Progenitor cell of endocrine pancreas (in vitro differentiated cells): ENCODE measurements at places on chromosomes 1 and 21.

GRCh38 chr1:30675761-30676160 lies 47.6 kb downstream of the MATN1 start:
- H3K36me3 ChIP-seq: no peaks in the 10 kb centered on the region
- H3K4me3 ChIP-seq: no peak overlapping the region
- no peak overlapping the region for H3K27ac ChIP-seq
- H3K27me3 ChIP-seq: peaks cover 3% of the 10 kb centered on the region

GRCh38 chr1:162446946-162447345 lies 35.0 kb upstream of the SH2D1B start:
- no peak overlapping the region for H3K27ac ChIP-seq
- peaks cover 2% of the 10 kb centered on the region for H3K4me1 ChIP-seq
- H3K27me3 ChIP-seq: peaks cover 12% of the 10 kb centered on the region
- no peak overlapping the region for H3K4me3 ChIP-seq

- no peak overlapping the region for H3K27ac ChIP-seq
- H3K36me3 ChIP-seq: no peaks in the 10 kb centered on the region
- peaks cover 10% of the 10 kb centered on the region for H3K4me1 ChIP-seq
- H3K27me3 ChIP-seq: peaks cover 4% of the 10 kb centered on the region
Measured at GRCh38 chr21:39050841-39051587, 132.2 kb downstream of the PSMG1 start.

GRCh38 chr21:36509973-36510664 lies 30.2 kb upstream of the CLDN14 start:
- no peak overlapping the region for H3K27ac ChIP-seq
- H3K27me3 ChIP-seq: peaks cover 14% of the 10 kb centered on the region
- H3K4me3 ChIP-seq: no peak overlapping the region
- H3K36me3 ChIP-seq: no peaks in the 10 kb centered on the region
- peaks cover 2% of the 10 kb centered on the region for H3K4me1 ChIP-seq

DNA sequence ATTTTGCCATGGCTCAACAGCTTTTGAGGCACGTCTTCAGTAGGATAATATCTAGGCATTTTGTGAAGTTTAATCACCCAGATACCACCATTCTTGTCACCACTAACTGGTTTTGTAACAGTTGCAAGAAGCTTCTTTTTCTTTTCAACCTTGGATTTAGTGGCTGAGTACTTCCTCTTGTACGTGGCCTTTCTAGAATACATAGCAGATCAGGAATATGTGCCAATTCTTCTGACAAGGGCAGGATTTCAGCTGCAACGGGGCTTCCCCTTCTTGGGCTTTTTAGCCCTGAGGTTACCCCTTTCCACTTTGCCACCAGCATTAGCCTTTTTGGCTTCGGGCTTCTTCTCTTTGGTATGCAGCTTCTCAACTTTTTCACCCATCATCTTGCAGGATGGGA lies 79.3 kb upstream of the WARS2 start:
- H3K36me3 ChIP-seq: no peaks in the 10 kb centered on the region
- H3K4me1 ChIP-seq: peaks cover 4% of the 10 kb centered on the region
- no peak overlapping the region for H3K27ac ChIP-seq
- DNase-seq: no peak
- no peak overlapping the region for H3K4me3 ChIP-seq

DNA sequence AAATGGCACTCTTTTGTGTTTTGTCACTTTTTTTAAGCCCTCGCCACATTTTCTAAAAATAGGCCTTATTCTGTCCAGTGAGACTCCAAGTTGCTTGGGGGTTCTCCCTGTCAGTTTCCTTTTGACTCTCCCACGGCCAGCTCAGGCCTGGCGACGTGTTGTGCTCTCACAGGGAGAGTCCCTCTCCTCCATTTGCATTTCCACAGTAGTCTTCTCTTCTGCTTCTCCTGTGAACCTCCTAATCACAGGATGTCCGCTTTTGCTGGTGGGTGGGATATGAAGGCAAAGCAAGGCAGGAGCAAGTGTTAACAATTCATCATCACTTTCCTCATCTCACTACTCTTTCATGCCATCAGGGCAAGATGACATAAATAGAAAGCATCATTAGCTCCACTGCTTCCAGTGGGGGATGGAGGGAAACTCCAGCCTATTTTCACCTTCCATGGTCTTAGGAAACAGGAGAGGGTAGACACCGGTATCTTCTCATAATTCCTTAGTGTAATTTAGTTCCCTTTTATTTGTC lies 99.8 kb downstream of the INTS7 start:
- H3K4me3 ChIP-seq: no peak overlapping the region
- H3K36me3 ChIP-seq: peaks cover 2% of the 10 kb centered on the region
- peaks cover 19% of the 10 kb centered on the region for H3K4me1 ChIP-seq
- no peak for DNase-seq
- no peaks in the 10 kb centered on the region for H3K27me3 ChIP-seq

GRCh38 chr1:177809819-177810218 lies 160.0 kb downstream of the SEC16B start:
- no peak overlapping the region for H3K4me3 ChIP-seq
- peaks cover 3% of the 10 kb centered on the region for H3K4me1 ChIP-seq
- H3K27me3 ChIP-seq: no peaks in the 10 kb centered on the region
- no peak for DNase-seq
- H3K27ac ChIP-seq: no peak overlapping the region
- H3K36me3 ChIP-seq: no peaks in the 10 kb centered on the region

DNA sequence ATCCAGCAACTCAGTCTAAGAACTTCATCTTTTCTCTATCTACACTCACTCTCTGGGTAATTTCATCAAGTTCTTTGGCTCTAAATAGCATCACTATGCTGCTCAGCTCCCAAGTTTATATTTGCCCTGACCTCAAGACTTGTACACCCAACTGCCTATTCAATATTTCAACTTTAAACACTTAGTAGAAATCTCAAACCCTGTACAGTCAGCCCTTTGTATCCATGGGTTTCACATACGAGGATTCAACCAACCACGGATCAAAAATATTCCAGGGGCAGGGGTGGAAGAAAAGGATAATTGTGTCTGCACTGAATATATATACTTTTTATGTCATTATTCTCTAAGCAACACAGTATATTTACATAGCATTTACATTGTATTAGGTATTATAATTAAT lies 13.9 kb downstream of the ASH1L start:
- no peaks in the 10 kb centered on the region for H3K27me3 ChIP-seq
- no peak overlapping the region for H3K4me3 ChIP-seq
- peaks cover 8% of the 10 kb centered on the region for H3K36me3 ChIP-seq
- DNase-seq: no peak
- H3K27ac ChIP-seq: no peak overlapping the region

GRCh38 chr1:182615468-182616129 lies 11.4 kb upstream of the RGS16 start:
- DNase-seq: no peak
- peak overlapping the region; percentile 74 for H3K4me3 ChIP-seq
- H3K4me1 ChIP-seq: peaks cover 22% of the 10 kb centered on the region
- peaks cover 73% of the 10 kb centered on the region for H3K27me3 ChIP-seq
- H3K36me3 ChIP-seq: no peaks in the 10 kb centered on the region

- H3K4me1 ChIP-seq: no peaks in the 10 kb centered on the region
- no peak overlapping the region for H3K27ac ChIP-seq
- DNase-seq: no peak
- no peaks in the 10 kb centered on the region for H3K36me3 ChIP-seq
- H3K4me3 ChIP-seq: no peak overlapping the region
Measured at GRCh38 chr21:27622631-27623030, 655.7 kb upstream of the ADAMTS5 start.

DNA sequence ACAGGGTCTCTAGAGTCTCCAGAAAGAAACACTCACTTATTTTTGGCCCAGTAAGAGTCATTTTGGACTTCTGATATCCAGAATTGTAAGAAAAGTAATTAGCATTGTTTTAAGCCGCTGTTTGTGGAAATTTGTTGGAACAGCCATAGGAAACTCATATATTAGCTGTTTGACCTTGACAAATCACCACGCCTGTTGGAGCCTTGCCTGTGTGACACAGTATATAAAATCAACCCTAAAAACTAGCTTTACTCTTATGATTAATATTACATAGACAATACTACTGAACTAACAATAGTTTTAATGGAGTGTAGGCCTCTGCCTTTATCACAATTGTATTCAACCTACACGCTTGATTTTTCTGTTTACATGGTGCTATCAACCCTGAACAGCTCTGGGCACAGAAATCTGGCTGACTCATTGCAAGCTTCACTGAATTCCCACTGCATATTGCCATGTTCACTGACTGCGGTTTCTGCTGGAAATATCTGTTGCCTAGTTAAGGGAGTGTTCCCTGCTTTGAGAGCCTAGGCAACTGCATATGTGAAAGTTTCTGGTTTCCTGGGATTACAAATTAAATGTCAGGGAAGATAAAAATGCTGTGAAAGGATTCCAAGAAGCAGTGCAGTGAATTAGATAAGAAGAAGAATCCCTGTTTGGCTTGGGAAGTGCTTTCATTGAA lies 419.5 kb upstream of the DEPDC1 start:
- no peak for DNase-seq
- H3K27ac ChIP-seq: no peak overlapping the region
- H3K4me1 ChIP-seq: peaks cover 13% of the 10 kb centered on the region
- H3K4me3 ChIP-seq: no peak overlapping the region
- H3K36me3 ChIP-seq: peaks cover 3% of the 10 kb centered on the region
- no peaks in the 10 kb centered on the region for H3K27me3 ChIP-seq

DNA sequence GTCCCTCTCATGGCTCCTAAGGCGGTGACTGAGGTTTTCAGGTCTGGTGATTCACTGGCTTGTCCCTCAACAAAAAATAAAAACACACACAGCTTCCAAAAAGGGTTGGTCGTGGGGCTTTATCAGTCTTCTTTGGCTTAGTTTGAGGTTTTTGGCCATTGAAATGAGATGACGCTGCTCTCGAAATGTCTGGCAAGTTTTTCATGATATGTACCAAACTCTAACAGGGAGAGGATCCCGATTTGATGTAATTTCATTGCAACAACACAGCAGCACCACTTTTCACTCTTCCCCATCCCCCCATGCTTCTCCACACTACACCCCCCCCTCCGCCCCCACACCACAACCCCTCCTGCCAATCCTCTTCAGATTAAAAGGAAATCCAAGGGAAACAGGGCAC lies 187.1 kb upstream of the NFIA start:
- DNase-seq: no peak
- no peak overlapping the region for H3K27ac ChIP-seq
- no peak overlapping the region for H3K4me3 ChIP-seq
- H3K27me3 ChIP-seq: peaks cover 21% of the 10 kb centered on the region
- no peaks in the 10 kb centered on the region for H3K36me3 ChIP-seq
- peaks cover 24% of the 10 kb centered on the region for H3K4me1 ChIP-seq

- H3K36me3 ChIP-seq: no peaks in the 10 kb centered on the region
- H3K4me1 ChIP-seq: peaks cover 31% of the 10 kb centered on the region
- DNase-seq: no peak
- no peak overlapping the region for H3K4me3 ChIP-seq
- no peaks in the 10 kb centered on the region for H3K27me3 ChIP-seq
Measured at GRCh38 chr1:202076050-202076511, 46.6 kb upstream of the GPR37L1 start.

- no peak for DNase-seq
- no peak overlapping the region for H3K27ac ChIP-seq
- no peaks in the 10 kb centered on the region for H3K27me3 ChIP-seq
- no peak overlapping the region for H3K4me3 ChIP-seq
- no peaks in the 10 kb centered on the region for H3K36me3 ChIP-seq
Measured at GRCh38 chr1:28830814-28831213, 18.8 kb downstream of the OPRD1 start.

DNA sequence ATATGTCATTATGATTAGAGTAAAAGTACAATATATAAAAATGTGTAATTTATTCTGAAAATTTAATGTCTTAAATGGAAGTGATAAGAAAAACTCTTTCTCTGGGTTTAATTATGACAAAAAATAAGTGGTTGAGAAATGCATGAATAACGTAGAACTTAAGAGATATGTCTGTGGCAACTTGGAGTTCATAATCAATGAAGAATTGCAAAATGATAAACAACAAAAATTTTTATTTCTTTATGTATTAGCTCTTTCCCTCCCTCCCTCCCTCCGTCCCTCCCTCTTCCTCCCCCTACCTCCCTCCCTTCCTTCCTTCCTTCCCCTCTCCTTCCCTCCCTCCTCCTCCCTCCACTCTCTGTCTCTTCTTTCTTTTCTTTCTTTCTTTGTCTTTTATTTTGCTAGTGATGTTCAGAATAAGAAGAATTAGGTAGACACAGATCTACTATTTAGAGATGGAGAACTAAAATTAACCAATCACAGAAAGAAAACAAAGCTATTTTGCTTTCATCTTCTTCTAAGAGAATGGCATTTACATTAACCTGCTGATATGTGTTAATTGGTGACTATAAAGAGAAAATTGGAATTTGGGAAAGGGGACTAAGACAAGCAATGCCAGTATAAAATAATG lies 96.3 kb upstream of the PDC start:
- no peak overlapping the region for H3K4me3 ChIP-seq
- H3K27me3 ChIP-seq: no peaks in the 10 kb centered on the region
- H3K36me3 ChIP-seq: no peaks in the 10 kb centered on the region
- H3K4me1 ChIP-seq: no peaks in the 10 kb centered on the region
- no peak overlapping the region for H3K27ac ChIP-seq

GRCh38 chr1:63198871-63199394 lies 123.4 kb upstream of the FOXD3 start:
- DNase-seq: no peak
- H3K27ac ChIP-seq: no peak overlapping the region
- H3K4me3 ChIP-seq: no peak overlapping the region

DNA sequence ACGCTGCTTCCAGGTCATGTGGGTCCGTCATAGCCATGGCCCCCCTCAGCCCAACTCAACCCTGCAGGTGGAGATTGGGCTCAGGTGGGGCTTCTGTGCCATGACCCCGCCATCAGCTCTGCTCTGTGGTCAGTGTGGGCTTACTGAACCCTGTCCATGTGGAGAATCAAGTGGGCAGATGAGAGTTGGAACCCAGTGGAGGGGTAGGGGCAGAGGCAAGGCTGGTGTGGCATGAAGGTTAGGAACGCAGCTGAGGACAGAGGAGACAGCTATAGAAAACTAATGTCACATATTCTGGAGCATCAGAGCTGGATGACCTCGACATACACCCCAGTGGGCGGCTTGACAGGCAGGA lies 355.9 kb downstream of the PTPRU start:
- H3K27me3 ChIP-seq: peaks cover 15% of the 10 kb centered on the region
- no peak for DNase-seq
- H3K4me3 ChIP-seq: no peak overlapping the region
- H3K4me1 ChIP-seq: peaks cover 7% of the 10 kb centered on the region
- H3K27ac ChIP-seq: no peak overlapping the region

GRCh38 chr1:7402548-7402850 lies 368.6 kb upstream of the VAMP3 start:
- no peaks in the 10 kb centered on the region for H3K36me3 ChIP-seq
- H3K4me1 ChIP-seq: no peaks in the 10 kb centered on the region
- peak overlapping the region; percentile 71 for H3K27ac ChIP-seq
- no peaks in the 10 kb centered on the region for H3K27me3 ChIP-seq

- peaks cover 2% of the 10 kb centered on the region for H3K36me3 ChIP-seq
- H3K4me1 ChIP-seq: peaks cover 62% of the 10 kb centered on the region
- DNase-seq: no peak
- H3K4me3 ChIP-seq: peak overlapping the region; percentile 85
- H3K27me3 ChIP-seq: no peaks in the 10 kb centered on the region
Measured at GRCh38 chr1:8025061-8025670, 943 bp downstream of the ERRFI1 start.

DNA sequence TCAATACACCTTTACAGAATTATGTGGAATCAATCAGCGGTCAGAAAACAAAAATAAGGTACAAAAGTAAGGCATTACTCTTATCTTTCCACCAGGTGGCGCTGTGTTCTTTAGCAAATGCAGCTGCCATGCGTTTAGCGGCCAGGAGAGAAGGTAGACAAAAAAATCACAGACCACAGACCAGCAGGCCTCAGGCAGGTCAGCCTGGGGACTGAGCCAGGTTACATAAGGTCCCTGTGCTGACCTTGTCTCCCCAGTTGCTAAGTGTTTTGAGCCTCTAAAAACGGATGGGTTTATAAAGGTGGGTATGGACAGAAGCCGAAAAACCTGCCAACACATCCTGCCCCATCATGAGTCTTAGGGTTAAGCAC lies 2.8 kb downstream of the RGS16 start:
- H3K27ac ChIP-seq: no peak overlapping the region
- peaks cover 22% of the 10 kb centered on the region for H3K27me3 ChIP-seq
- H3K36me3 ChIP-seq: no peaks in the 10 kb centered on the region
- peak; percentile 61 for DNase-seq
- no peak overlapping the region for H3K4me3 ChIP-seq
- H3K4me1 ChIP-seq: peaks cover 15% of the 10 kb centered on the region
